CD14-positive monocyte (primary cell): ENCODE measurements at places on chromosomes 4 and X. TPM values are rescaled to one million over a fixed set of nuclear protein-coding genes. Genes with fewer than 3 reads are reported as not detected.
A peak's percentile ranks its signal among the peaks of the same experiment; 100 is the strongest.

DNA sequence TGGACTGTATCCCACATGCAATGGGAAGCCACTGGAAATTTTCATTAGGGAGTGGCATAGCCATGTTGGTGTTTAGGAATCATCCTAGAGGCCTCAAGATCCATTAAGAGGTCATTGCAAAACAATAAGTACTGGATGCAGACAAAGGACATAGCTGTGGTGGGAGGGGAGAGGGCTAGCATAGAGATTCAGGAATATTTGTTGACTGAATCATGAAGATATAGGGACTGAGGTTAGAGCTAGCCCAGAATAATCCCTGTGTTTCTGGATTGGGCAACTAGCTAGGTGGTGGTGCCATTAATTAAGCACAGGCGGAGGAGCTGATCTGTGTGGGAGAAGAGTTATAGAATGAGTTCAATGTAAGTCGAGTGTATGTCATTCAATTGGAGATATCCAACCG lies 135.0 kb downstream of the RAB28 start:
- DNase-seq, result no peak

- no peak for DNase-seq
Observed at GRCh38 chr4:82430964-82431745, 765 bp downstream of the ENOPH1 start.

DNA sequence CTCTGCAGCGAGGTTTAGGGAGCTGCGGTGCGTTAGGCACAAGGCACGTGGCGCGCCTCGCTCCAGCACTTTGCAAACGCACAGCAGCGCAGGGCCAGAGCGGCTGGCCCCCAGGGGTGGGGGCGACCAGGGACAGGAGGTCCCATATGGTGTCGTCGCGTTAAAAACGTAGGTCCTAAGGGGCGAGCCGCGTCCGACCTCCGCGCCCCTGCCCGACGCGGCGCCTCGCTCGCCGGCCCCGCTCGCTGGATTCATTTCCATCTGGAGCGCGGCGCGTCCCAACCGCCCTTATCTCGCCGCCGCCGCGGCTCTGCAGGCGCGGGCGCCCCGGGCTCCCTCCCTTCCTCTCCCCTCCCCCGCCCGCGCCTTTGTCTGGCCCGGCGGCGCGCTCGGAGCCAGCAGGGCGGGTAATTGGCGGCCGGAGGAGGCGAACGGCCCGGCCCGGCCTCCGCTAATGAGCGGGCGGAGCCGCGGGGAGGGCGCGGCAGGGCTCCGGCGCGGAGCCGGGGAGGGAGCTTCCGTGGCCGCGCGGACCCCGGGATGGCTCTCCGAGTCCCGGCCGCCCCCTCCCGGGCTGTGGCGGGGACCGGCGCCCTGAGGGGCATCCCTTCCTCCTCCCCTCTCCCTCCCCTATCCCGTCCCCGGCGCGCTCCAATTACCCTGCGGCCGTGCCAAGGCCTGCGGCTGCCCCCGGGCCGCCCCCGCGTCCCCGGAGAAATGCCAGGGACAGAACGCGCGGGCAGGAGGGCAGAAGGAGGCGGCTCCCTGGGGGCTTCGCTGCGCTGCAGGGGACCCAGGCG lies 409.0 kb downstream of the BCOR start:
- no peak for DNase-seq

DNA sequence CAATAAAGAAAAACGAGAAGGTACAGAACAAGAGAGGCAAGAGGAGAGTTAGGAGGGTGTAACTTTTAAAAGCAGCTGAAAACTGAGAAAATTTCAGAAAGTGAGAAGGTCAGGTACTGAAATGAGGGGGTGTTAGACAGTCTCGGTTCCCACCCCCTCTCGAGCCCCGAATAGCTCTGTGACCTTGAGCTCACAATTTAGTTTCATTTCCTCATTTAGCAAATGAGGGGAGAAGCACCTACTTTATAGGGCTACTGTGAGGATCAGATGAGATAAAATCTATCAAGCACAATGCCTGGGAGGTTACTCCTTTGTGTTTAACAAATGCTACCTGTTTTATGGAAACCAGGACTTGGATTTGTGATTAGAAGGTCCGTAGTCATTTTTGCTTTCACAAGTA lies 4.9 kb downstream of the UGT8 start:
- no peak for DNase-seq

The SPIN2B gene
- polyA plus RNA-seq, result 6.7 TPM

DNA sequence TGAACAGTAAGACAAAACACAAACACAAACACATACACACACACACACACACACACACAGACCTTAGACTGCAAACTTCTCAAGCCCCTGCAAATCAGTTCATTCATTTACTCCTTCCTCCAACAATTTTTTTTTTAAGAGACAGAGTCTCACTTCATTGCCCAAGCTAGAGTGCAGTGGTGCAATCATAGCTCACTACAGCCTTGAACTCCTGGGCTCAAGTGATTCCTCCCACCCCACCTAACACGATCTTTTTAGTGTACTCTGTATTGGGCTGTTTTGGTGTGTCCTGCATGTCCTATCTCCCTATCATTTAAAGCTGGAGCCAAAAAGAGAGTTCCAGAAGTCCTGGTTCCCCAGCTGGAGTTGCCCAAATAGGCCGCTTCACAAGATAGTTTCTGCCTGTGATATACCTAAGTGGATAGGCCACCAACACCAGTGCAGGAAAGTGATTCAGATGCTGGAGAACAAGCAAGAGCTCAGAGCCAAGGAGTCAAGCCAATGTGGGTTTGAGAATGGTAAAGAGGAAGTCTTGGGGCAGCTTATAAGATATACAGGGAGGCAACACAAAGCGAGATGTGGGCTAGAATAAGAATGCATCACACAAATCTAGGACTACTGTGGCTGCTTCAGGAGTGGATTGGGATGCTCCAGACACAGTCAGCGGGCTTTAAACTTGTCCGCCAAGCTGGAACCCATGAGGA lies 85.4 kb upstream of the RAPGEF2 start:
- no peak for DNase-seq

The FHDC1 gene
- polyA plus RNA-seq, result not detected

The SEL1L3 gene
- 1.7 TPM for polyA plus RNA-seq

The CLGN gene
- 0.54 TPM for polyA plus RNA-seq

DNA sequence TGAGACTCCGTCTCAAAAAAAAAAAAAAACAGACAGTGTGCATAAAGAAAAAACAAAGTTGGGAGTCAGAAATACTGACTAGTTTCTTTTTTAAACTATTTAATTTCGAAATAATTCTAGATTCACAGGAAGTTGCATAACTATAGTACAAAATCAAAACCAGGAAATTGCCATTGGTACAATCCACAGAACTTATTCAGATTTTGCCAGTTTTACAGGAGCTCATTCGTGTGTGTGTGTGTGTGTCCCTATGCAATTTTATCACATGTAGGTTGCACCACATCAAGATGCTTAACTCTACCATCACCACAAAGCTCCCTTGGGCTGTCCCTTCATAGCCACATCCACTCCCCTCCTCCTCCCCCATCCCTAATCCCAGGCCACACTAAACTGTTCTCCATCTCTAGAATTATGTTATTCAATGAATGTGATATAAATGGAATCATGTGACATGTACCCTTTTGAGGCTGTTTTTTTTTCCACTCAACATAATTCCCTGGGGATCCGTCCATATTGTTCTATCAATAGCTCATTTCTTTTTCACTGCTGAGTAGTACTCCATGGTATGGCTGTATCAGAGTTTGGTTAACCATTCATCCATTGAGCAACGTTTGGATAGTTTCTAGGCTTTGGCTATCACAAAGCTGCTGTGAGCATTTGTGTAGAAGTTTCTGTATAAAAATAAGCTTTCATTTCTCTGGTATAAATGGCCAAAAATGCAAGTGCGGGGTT lies 16.3 kb upstream of the DDX3X start:
- DNase-seq, result peak; percentile 56

- DNase-seq, result no peak
Observed at GRCh38 chr4:666436-666810, 7.7 kb downstream of the ATP5ME start.

The LGI2 gene
- polyA plus RNA-seq, result not detected in 2 replicates

DNA sequence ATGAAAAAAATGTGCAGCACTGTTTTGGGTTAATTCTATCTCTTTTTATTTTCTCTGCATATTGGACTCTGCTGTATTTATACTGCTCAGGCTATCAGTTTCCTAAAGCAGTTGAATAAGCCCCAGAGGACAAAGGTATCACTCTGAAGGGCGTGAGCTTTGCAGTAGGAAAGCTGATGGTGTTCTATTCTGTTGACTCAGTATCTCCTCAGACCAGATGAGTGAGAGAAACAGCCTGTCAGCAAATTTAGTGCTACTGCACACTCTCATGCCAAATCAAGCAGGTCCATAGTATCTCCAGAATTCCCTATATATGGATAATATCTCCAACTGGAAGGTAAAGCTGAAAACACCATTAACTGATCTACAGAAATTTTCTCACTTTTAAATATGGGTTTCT lies 132.3 kb upstream of the UGT8 start:
- DNase-seq, result no peak

The REST gene
- 71.2 TPM for polyA plus RNA-seq

The SLC10A6 gene
- polyA plus RNA-seq, result not detected

The ANK2 gene
- polyA plus RNA-seq, result not detected

The TRMT10A gene
- polyA plus RNA-seq, result 0.46 and 1.6 TPM in 2 replicates

- DNase-seq, result no peak
Observed at GRCh38 chrX:32155044-32155638, 1056.2 kb downstream of the DMD start.

DNA sequence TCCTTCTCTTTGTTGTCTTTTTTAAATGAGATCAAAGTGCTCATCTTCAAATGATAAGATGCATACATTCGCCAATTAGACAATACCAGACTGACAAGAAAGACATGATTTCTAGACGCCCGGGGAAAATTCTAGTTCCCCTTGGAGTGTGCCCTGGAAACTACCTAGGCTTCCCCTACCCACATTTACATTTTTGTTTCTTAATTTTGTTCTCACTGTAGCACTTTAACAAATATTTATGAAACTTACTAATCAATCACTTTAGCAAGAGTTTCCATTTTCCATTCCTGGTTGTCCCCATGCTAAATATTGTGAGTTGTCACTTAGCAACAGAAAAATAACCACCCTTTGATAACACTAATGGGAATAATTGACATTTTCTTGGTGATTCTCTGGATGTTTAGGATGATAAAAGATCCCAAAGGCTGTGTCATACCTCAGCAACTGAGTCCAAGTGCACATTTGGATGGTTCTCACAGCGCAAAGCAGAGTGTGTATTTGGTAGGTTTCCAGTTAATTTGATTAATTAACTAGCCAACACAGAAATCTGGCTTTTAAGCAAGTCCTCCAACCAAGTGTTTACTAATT lies 69.6 kb downstream of the FGFBP1 start:
- no peak for DNase-seq

GRCh38 chr4:8746523-8747466 lies 124.8 kb downstream of the HMX1 start:
- DNase-seq, result no peak

- DNase-seq, result no peak
Observed at GRCh38 chrX:138748480-138748879, 37.0 kb upstream of the FGF13 start.

GRCh38 chr4:152021788-152022438 lies 261.1 kb upstream of the GATB start:
- DNase-seq, result no peak

DNA sequence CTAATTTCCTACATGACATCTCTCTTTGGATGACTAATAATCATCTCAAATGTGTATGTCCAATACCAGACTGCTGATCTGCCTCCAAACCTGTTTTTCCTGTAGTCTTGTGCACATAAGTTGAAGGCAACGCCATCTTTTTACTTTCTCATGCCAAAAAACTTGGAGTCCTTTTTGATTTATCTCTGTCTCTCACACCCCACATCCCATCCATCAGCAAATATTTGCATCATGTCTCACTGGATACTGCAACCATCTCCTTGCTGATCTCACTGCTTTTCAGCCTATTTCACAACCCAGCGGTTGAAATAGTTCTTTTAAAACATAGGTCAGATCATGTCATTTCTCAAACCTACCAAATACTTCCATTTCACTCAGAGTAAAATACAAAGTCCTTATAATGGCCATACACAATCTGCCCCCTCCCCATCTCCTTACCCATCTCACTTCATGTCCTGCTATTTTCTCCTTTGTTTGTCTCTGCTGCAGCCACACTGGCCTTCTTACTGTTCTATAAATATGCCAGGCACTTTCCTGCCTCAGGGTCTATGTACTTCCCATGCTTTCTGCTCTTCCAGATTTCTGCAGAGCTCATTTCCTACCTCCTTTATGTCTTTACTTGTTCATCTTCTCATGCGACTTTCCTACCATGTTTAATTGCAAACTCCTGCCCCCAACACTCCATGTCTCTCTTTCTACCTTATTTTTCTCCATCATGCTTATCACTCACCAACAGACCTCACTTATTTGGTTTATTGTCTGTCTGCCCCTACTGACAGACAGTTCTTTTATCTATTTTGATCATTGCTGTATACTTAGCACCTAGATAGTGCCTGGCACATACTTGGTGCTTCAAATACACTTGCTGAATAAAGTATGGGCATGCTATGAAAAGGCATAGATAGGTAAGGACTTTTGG lies 98.8 kb downstream of the ANXA3 start:
- peak; percentile 46 for DNase-seq

GRCh38 chr4:139913398-139913990 lies 240.5 kb downstream of the MAML3 start:
- DNase-seq, result no peak

DNA sequence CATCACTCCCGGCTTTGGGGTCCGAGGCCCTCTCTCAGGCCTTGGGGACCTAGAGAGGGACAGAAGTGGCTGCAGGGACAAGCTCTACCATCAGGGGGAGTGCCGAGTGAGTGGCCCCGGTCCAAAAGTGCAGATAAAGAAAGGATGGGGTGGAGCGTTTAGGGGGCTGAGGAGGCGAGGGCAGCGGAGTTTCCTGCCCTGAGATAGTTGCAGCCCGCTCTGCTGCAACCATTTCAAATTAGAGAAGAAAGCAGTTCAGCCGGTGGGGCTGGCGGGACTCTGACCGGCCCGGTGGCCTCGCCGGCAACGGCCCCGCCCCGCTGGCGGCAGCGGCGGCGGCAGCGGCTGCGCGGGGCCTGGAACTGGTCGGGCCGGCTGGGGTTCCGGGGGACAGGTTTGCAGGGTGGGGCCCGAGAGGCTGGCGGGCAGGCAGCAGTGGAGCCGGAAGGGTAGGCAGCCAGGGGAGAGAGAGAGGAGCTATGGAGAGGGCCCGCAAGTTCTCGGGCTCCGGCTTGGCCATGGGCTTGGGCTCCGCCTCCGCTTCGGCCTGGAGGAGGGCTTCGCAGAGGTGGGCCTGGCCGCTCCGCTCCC lies 7.6 kb downstream of the DLG3 start:
- peak; percentile 7 for DNase-seq

The ABCG2 gene
- polyA plus RNA-seq, result not detected in 2 replicates

The EVC2 gene
- polyA plus RNA-seq, result 0.09 and 0.12 TPM in 2 replicates

The SH3D19 gene
- not detected in 2 replicates for polyA plus RNA-seq

GRCh38 chr4:38872620-38873019 lies 5.0 kb downstream of the FAM114A1 start:
- DNase-seq, result no peak

DNA sequence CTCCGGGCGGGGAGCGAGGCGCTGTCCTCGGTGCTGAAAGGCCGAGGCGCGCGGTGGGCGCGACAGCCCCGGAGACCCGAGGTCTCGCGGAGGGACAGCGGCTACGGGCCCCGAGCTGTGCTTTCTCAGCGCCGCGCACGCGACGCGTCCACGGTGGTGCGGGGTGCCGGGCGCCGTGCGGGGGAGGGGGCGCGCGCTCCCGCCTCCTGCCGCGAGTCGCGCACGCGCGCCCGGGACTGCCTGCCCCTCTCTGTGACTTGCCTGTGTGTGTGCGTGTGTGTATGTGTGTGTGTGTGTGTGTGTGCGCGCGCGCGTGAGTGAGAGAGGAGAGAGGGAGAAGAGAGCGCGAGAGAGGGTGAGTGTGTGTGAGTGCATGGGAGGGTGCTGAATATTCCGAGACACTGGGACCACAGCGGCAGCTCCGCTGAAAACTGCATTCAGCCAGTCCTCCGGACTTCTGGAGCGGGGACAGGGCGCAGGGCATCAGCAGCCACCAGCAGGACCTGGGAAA lies at the start of gene GRIA2:
GRIA2 (plus strand) TSS at position 358 of the 511 bp plus-strand sequence. CDS start 315 bp downstream, outside the sequence.
- no peak for DNase-seq

The TMEM35A gene
- polyA plus RNA-seq, result not detected

The FAT4 gene
- polyA plus RNA-seq, result not detected
